Activated CD4-positive, CD25-positive, alpha-beta regulatory T cell (primary cell): ENCODE measurements at places on chromosomes 4 and X.

- DNase-seq: no peak
Measured at GRCh38 chr4:74503580-74503979, 58.6 kb downstream of the AREG start.

DNA sequence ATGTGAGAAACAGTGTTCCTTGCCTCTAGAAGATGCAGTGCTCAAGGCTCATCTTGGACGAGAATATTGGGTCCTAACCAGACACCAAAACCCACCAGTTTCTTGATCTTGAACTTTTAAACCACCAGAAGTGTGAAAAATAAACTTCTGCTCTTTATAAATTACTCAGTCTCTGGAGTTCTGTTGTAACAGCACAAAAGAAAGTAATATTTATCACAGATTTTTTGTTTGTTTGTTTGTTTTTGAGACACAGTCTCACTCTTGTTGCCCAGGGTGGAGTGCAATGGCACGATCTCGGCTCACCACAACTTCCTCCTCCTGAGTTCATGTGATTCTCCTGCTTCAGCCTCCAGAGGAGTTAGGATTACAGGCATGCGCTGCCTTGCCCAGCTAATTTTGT is 371.1 kb upstream of the NDST4 start:
- DNase-seq: no peak

DNA sequence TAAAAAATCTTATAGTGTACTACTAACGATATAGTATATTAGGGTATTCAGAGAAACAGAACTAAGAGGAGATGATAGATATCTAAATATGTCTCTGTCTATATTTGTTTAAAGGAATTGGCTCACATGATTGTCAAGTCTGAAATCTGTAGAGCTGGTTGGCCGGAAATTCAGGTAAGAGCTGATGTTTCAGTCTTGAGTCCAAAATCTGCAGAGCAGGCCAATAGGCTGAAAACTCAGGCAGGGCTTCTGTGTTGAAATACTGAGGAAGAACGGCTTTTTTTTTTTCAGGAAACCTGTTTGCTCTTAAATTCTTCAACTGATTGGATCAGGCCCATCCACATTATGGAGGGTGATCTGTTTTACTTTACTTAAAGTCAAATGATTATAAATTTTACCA is 31.7 kb downstream of the PGRMC2 start:
- no peak for DNase-seq

DNA sequence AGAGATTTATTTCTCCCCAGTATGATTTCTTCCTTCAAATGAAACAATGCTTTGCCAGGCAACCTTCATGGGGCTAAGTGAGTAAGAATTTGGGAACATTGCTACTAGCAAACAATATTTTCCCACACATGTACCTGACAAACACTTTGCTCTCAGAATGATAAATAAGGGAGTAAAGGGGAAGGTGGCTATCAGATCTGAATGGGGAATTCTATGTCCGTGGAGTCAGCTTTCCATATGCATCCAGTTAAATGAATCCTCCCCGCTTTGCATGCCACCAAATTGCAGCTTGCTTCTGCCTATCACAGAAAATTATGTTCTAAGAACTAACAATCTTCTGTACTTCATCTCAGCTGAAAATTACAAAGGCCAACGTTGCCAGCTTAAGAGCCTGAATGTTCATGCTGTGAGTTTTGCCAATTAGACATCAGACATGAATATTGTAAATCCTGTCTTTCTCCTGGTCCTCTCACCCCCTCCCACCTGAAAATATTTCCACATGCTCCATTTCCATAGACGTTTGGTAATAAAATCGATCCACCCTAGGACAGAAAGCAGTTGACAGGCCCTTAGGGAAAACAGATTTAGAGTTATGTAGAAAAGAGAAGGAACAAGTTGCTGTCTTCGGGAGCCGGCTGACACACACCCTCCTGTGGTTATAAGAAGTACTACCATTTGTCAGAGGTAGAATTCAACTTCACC is 6.3 kb downstream of the MEPE start:
- no peak for DNase-seq

DNA sequence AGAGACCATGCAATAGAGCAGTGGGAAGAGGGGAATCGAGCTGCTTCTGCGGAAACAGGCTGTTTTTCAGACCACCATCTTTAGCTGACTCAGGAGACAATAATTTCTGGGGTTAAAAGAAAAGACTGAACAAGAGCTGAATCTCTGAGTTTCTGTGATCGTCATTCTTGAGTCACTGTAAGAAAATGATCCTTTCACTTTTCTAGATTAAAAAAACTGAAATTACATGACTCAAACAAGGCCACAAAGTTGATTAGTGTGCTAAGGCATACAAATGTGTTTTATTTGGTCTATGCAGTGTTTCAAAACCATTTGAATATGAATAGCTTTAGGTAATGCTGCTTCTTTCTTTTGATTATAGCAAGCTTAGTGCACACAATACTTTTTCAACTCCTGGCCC is 194.4 kb upstream of the RPL34 start:
- no peak for DNase-seq

DNA sequence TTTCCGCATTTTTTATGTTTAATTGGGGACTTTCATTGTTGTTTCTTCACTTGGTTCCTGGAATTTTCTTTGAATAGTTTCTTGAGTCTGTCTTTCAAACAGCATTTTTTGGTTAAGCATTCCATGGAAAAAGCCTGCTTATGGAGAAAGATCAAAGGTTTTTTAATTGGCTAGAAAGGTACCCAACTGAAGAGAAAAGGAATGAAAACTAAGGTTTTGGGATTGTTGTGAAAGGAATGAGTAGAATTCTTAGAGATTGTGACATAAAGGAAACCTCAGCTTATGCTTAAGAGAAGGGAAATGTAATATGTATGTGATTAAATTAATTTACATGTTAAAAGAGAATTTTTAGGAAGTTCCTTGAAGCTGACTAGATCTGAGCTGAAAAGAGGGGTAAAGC is 82.8 kb downstream of the CCKAR start:
- DNase-seq: no peak

DNA sequence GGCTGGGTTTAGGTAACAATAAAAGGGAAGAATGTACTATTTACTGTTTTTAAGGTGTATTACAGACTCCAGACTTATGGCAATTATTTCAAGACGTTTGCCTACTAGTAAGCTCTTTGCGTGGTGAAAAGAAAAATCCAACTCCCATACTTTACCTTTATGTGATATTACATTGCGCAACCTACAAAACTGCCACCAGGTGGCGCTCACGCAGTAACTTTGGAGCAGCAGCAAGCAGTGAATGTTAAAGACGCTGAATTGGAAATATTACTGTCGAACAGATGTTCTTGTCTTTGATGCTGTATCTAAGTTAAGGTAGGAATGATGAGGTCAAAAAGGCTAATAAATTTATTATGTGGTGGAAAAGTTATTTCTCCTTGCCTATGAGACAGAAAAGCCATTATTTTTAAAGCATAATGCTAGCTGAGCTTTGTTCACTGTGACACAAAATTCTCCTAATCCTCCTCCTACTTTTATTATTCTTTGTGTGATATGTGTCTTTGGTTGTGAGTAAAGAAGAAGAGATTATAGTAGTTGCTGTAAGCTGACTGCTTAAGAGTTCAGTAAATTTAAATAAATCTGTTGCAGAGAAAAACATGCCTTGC is 1099.8 kb upstream of the TENM3 start:
- DNase-seq: peak; percentile 2

GRCh38 chr4:2341911-2342652 is 76.4 kb downstream of the ZFYVE28 start:
- DNase-seq: no peak

DNA sequence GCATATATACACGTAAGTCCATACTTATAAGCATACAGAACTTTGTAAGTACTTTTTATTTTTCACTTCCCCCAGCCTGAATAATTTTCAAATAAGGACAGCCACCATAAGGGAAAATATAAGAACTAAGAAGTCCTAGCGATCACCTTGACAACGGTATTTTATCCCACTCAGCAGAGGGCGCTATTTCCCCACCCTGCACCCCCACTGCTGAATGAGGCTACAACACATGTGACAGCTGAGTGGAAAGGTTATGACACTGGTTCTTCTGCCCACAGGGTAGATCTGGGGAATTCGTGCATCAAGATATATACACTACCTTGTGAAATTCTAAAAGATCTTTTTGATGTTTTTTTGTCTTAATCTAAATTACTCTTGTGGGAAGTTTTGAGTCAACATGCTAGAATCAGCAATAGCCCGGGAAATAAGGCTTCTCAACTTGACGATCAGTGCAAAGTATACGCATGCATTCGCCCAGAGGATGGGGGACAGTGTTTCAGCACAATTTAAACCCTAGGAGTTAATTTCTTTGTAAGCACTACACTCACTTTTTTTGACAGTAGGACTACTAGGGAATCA is 151.5 kb downstream of the CORIN start:
- peak; percentile 19 for DNase-seq

GRCh38 chr4:151670843-151671242 is 90.0 kb downstream of the GATB start:
- DNase-seq: no peak

DNA sequence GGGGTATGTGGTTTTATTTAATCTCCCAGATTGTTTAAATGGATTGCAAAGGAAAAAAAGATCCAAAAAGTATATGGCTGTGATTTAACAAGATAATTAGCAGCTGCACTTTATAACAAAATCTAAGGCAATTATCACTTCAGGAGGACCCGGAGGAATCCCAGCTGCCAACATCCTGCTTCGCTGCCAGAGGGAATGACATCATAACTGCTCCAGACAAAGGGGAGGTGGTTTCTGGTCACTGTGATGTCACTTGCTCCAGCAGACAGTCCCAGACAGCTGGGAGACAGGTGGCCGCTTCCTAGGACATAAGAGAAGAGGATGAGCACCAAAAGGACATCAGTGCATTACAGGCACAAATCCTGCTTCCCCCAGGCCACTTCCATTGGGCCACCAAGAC is 371.0 kb downstream of the BCOR start:
- no peak for DNase-seq

- DNase-seq: no peak
Measured at GRCh38 chrX:39361736-39362135, 560.5 kb downstream of the MID1IP1 start.

GRCh38 chrX:96707804-96708203 is 23.2 kb downstream of the DIAPH2 start:
- no peak for DNase-seq

DNA sequence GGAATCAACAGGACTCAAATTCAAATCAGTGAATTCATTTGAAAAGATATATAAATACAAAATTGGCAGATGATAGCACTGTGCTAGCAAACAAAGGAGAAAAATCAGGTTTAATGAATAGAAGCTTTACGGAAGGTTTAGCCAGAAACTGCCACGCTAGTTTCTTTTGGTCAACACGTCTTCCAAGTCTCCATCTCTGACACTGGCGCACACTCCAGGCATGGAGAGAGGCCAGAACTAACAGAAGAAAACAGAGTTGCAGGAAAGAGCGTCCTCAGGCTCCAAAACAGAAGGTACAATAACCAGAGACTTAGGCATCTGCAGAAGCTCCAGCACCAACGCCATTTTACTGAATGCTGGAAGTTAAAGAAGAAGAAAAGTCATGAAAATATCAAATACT is 497.3 kb upstream of the FRG1 start:
- no peak for DNase-seq

DNA sequence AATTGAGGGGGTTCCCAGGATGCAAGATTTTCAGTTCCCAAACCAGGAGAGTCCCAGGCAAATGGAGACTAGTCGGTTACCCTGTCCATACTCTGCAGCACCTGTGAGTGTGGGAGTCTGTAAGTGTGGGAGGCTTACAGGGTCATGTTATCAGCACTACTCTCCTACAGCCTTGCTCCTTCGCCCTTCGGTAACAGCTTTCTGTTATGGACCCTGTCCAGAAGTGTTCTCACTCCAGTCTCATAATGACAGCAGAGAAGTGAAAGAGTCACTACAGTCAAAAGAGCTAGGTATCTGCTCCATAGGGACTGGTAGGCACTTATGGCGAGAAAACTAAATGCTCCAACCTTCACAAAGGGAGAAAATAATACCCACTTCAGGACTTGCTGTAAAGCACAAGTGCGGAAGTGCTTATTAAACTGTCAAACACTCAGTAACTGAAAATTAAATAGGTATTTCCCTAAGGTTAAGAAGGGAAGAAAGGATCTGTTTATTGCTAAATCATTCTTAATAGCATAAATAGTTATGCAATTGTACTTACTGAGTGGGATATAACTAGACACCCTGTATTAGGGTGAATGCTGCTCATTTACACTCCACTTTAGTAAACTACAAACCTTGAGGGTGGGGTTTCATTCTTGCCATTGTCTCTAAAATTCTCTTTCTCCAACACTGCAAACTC is 2.7 kb upstream of the ADH7 start:
- no peak for DNase-seq

- DNase-seq: peak; percentile 1
Measured at GRCh38 chr4:114180481-114180880, 201.0 kb upstream of the ARSJ start.

GRCh38 chrX:153353416-153353815 is 19.5 kb downstream of the ZNF275 start:
- DNase-seq: no peak

GRCh38 chr4:26015133-26015651 is 101.2 kb downstream of the SMIM20 start:
- no peak for DNase-seq

DNA sequence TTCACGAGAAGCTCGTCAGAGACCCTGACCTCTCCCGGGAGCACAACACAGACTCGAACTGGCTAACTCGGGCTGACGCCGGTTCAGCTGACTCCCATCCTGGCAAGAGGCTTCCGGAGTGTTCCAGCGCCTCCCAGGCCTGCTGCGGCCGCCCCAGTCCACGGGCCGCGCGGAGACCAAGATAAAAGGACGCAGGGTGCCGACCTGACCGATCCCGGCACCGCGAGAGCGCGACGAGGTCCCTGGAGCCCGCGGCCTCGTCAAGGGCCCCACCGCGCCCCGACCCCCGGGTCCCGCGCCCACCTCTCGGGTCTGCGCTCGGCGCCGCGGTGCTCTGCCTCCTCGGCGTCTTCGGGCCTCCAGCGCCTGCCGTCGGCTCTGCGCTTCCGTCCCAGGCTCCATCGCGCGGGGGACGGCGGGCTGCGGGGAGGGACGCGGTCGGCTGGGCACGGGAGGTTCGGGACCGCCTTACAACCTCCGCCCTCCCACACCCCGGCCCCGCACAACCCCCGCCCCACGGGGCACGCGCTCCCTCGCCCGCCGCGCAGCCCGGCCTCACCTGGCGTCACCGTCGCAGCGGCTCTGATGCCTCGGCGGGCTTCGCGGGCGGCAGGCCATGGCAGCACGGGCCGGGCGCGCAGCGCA is 426 bp downstream of the SLBP start:
- no peak for DNase-seq

DNA sequence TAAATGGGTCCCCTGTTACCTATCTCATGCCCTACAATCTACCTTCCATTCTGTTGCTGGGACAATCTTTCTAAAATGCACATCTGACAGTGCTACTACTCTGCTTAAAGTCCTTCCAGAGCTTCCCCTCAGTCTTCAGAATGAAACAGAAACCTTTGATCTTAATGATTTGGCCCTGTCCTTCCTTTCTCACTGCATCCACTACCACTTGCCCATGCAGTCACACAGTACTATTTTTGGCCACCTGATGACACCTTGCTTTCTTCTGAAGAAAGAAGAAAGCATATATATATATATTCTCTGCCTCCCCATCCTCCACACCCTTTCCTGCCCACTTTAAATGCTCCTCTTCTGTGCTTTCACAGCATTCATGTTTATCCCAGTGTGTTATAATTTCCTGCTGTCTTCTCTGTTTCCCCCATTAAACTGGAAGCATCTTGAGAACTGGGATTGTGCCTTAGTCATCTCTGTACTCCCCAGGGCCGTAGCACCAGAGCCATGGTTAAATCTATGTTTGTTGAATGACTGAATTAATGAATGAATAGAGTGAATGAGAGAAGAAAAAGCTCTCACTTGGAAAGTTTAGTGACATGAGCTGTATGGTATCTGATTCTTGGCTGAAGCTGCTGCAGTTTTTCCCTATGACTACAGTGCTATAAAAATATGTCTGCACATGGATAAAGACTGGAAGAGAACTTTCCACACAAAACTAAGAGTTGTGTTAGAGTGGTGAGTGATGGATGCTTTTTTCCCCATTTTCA is 56.2 kb downstream of the RTL9 start:
- DNase-seq: no peak
